ENCODE measurements at places on chromosomes 6 and 20. TPM values are rescaled to one million over a fixed set of nuclear protein-coding genes. Genes with fewer than 3 reads are reported as not detected.

Gene DOK5
- total RNA-seq = 10.4 TPM

Gene MAS1
- total RNA-seq = not detected

Gene KCNS1
- 0.29 TPM for total RNA-seq

Gene FNDC11
- total RNA-seq = 0.40 TPM

Gene LY6G5C
- 1.3 TPM for total RNA-seq

Gene VSX1
- not detected for total RNA-seq

Gene TFAP2C
- not detected for total RNA-seq

Gene THBS2
- total RNA-seq = 0.14 TPM

Gene R3HDML
- not detected for total RNA-seq

Gene RBM24
- 4.8 TPM for total RNA-seq

Gene PLN
- not detected for total RNA-seq

Gene HLA-DRB1
- 0.93 TPM for total RNA-seq
